ENCODE measurements at places on chromosomes 11 and 22.

DNA sequence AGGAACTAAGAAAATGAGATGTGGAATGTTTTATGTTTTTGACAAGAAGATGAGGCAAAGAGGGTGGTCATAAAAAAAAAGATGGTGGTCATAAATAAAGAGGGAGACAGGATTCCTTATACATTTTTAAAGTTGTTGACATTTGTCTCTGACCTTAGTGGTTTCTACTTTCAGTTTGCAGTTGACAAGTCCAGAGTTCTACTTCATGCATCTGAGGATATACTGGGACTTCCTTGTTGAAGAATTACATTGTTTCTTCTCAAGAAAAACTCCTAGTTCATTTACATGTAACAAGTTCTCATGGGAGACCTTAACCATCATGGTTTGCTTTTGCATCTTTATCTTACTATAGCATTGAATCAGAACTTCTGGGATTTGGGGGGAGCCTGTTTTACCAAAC is 1.2 kb downstream of the OR6X1 start:
- DNase-seq: no peak

- DNase-seq: no peak
Observed at GRCh38 chr22:46453006-46453828, 84.2 kb downstream of the CELSR1 start.

DNA sequence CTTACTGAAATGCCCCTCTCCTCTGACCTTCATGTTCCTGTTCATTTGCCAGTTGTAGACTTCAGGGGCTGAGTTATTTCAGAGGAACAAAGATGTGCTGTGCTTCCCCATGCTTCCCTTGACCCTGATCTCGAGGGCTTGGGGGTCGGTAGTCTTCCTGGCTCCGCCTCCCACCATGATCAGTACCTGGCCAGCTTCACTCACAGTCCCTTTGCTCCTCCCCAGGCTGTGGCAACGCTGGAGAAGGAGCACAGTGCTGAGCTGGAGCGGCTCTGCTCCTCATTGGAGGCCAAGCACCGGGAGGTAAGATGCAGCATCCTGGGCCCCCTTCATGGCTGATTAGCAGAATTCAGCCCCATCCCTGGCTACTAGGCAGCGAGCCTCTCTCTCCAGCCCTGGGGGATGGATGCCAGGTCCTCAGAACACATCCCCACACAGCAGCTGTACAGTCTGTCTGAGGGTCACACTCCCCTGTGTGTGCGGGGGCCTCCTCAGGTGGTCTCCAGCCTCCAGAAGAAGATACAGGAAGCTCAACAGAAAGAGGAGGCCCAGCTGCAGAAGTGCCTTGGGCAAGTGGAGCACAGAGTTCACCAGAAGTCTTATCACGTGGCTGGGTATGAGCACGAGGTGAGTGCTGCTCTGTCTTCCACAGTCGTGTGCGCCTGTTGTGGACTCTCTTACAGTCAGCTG is 64.5 kb downstream of the CEP164 start:
- DNase-seq: no peak

DNA sequence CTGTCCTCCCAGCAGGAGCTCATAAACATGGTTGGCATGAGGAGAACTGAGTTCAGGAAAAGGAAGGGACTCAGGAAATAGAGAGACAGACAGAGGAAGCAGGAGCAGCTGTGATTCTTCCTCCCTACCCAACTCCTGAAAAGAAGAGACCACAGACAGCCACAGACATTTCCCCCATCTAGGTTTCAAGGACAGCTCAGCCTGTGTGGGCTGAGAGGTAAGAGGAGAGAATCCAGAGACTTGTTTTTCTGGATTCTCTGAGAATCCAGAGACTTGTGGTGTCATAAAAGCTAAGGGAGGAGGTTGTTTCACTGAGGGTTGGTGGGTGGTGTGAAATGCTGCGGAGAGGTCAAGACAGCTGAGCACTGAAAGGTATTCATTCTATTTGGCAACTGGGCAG is 19.0 kb upstream of the STK33 start:
- no peak for DNase-seq

- DNase-seq: no peak
Observed at GRCh38 chr22:37925330-37925729, 19.2 kb downstream of the MICALL1 start.

GRCh38 chr11:94988748-94989147 is 15.2 kb downstream of the KDM4D start:
- DNase-seq: no peak

- DNase-seq: no peak
Observed at GRCh38 chr11:8917157-8917825, 6.3 kb downstream of the AKIP1 start.

DNA sequence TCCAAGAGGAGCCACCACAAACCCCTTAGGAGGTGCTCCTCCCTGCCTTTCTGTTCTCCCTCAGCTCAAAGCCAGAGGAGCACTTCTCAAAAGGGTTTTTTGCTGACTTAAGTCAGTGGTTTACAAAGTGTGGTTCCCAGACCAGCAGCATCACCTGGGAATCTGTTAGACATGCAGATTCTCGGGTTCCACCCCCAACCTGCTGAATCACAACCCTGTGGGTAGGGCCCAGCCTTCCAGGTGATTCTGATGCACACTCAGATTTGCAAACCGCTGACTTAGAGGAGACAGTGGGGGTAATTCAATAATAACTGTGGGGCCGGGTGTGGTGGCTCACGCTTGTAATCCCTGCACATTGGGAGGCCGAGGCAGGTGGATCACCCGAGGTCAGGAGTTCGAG is 22.8 kb downstream of the CREB3L1 start:
- DNase-seq: no peak

GRCh38 chr22:22752199-22752555 is 107.8 kb downstream of the GGTLC2 start:
- DNase-seq: no peak

DNA sequence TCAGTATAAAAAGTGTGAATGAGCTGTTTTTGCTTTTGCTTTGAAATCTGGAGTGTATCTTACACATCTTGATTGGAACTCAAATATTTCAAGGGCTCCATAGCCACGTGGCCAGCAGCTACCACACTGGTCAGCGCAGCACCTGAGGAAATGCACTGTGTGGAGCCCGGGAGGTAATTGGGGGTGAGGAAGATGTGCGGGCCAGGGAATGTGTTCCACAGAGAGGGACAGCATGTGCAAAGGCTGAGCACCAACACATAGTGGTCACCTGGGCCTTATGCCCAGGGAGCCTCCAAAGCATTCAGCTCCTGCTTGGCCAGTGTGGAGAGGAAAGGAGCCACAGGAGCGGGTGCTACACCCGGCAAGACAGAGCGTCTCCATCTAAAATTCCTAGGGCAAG is 20.8 kb downstream of the RELT start:
- no peak for DNase-seq

GRCh38 chr11:46832511-46833214 is 13.4 kb downstream of the CKAP5 start:
- no peak for DNase-seq

DNA sequence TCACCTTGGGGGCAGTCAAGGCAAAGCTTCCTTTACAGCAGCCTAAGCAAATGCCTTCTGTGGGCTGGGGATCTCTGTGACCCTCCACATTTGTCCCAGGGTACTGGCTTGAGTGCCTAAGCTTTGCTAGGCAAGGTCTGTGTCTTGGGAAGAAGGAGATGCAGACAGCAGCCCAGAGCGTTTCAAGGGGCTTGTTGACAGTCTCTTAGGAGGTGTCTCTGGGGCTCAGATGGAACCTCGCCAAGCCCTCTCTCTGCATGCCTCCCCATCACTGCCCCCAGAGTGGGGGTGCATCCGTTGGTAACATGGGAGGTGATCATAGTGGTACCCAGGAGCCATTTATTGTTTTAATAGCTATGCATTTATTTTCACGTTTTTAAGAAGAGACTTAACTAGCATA is 29.1 kb upstream of the TMPRSS4 start:
- DNase-seq: no peak

- DNase-seq: peak; percentile 90
Observed at GRCh38 chr11:77047007-77047927, 13.1 kb downstream of the B3GNT6 start.

DNA sequence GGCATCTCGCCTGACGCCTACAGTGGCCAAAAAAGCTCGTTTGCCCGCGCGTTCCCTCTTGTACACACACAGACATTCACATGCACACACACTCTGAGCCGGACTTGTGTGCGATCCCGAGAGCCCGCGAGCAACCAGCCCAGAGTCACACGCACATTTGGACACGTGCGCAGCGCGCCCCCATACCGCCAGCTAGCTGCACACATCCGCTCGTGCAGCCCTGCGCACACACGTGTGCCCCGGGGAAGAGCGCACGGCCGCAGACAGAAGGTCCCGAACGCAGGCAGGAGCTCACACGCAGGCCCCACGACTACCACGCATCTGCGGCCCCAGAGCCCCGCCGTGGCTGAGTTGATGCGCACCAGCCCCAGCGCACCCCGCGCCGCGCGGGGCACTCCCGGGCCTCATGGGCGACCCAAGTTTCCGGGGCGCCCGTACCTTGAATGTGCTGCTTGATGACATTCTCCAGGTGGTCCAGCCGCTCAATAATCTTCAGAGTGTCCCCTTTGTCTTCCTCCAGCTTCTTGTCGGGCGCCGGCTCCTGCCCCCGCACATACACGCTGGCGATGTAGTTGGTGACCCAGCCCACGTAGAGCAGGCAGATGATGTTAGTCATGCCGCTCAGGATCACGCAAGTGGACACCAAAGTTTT is 758 bp downstream of the GALNT18 start:
- DNase-seq: no peak

DNA sequence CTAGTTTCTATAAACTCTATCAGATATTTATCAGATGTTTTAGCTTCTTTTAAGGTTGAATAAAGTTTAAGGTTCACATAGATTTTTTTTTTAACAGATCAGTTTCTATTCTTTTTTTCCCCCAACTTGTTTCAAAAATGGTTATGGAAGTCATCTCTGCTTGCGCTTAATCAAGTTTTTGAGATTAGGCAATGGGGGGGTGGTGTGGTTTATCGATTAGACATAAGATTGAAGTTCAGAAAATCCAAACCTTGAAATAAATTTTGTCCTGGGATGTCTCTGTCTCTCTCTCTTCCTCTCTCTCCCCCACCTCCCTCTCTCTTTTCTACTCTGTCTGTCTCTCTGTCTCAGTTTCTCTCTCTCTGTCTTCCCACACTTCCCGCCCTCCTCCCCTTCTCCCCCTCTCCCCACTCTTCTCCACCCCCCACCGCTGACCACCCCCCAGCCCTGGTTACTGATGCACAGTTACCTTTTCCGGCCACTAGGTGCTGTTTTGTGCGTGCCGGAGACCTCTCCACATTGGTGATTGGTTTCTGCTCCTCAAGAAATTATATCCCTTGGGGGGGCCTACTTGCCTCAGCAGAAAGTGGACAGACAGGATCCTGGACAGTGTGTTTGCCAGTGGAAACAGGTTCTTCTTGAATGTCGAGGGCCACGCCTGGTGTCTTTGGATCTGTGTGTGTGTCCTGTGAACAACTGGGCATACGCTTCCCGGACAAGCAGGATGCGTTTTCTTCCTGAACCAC is 29.7 kb upstream of the ANO1 start:
- peak; percentile 55 for DNase-seq

GRCh38 chr11:21485006-21485405 is 707.9 kb upstream of the ANO5 start:
- DNase-seq: no peak

DNA sequence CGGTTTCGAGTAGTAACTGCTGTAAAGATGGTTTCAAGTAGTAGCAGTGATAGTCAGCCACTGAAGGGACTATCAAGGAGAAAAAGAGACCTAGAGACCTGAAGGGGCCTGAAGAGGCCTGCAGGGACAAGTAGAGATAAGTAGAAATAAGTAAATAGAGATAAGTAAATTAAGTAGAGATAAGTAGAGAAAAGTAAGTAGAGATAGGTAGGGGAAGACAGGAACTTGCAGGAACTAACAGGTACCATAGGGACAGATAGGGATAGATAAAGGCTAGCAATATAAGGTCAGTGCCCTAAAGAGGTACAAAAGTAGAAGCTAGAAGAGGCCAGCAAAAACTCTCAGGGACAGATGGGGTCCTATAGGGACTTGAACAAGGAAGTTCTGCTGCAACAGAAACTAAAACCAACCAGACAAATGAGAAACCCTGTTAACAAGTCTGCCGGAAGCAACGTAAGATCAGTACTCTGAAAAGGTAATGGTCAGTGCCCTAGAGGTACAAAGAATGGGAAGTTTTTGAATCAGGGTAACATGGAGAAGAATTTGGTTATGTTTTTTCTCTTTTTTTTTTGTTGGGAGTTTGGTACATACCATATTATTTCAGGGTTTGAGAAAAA is 9.6 kb upstream of the SC5D start:
- DNase-seq: no peak

- DNase-seq: no peak
Observed at GRCh38 chr11:2194877-2195755, 23.5 kb upstream of the TH start.

- no peak for DNase-seq
Observed at GRCh38 chr11:84541731-84542340, 1085.3 kb downstream of the DLG2 start.

Measured in HCT116 (cell line).